ENCODE measurements at places on chromosomes 4 and X. TPM values are rescaled to one million over a fixed set of nuclear protein-coding genes. Genes with fewer than 3 reads are reported as not detected.
A peak's percentile ranks its signal among the peaks of the same experiment; 100 is the strongest.

DNA sequence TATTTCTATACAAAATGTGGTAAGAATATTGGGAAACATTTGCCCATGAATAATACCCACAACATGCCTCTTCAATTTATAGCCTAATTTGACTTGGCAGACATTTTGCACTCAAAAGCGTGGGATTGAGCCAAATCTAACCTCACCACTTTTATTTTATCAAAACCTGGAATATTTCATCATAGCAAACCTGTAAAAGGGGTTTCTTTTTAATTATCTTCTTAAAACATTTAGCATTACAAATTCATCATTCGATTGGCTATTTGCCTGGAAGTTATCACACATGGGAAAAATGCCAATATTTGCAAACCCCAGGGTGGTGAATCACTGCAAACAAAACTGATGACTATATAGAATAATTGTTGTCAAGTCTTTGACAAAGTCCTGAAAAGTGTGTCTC lies 56.2 kb downstream of the VCX3B start:
- no peak for DNase-seq

- no peak for DNase-seq
These were observed 45.4 kb upstream of the UGT2A3 start for GRCh38 chr4:68997040-68997439.

GRCh38 chr4:42225286-42225685 lies 72.8 kb upstream of the BEND4 start:
- no peak for DNase-seq

DNA sequence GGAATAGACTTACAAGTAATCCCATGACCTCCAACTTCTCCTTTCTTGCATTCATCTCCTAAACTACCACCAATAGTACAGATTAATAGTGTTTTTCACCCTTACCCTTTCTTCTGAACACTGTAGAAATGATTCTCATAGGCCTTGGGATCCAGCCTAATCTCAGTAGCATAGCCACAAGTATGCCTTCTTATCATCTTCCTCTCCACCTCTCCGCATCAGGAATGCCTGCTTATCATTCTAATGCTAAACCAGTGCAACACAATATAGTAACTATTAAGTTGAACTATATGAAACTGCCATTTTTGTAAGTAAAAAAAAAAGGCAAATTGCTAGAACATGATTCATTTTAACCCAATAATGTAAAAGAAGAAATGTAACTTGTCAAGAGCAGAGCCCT lies 79.5 kb upstream of the IL2 start:
- DNase-seq, result no peak

DNA sequence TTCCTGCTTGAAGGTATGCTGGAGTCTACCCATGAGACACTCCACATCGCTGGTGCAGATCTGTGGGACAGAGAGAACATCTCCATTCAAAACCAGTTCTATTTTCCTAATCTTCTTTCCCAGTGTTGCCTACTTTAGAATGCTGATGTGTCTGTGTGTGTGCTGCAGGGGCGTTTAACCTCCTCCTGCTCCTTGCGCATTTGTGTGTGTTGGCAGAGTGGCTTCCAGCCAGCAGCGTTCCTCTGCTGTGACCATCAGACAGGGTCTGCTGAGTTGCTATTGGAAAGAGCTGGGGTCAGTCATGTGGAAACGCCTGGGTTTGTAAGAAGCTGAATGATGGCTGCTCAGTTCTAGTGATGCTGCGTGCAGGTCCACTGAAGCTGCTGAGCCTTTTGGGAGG lies 223.6 kb downstream of the RBMX2 start:
- no peak for DNase-seq

GRCh38 chr4:42150653-42151567 lies 1.5 kb downstream of the BEND4 start:
- DNase-seq, result peak; percentile 37

- DNase-seq, result no peak
These were observed 4.1 kb downstream of the PPA2 start for GRCh38 chr4:105469736-105470135.

DNA sequence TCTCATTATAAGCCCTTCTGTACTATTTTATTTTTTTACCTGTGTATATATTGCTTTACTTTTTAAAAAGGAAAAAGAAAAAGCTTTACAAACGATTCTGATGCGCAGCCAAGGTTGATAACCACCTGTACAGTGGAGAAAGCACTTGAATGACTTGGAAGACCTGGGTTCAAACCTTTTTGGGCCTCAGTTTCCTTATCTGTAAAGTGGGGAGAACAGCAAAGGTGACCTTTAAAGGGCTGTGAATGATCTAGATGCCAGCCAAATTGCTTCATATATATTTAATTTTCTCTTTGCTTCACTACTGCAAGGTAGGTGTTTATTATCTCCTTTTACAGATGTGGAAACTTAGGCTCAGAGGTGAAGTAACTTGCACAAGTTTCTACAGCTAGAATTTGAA lies 45.0 kb downstream of the SMC1A start:
- DNase-seq, result no peak

USP17L29 gene
- total RNA-seq, result not detected

All from Daoy (cell line).